Bone marrow (tissue), 2 donors: ENCODE measurements at places on chromosomes 12 and 14.

DNA sequence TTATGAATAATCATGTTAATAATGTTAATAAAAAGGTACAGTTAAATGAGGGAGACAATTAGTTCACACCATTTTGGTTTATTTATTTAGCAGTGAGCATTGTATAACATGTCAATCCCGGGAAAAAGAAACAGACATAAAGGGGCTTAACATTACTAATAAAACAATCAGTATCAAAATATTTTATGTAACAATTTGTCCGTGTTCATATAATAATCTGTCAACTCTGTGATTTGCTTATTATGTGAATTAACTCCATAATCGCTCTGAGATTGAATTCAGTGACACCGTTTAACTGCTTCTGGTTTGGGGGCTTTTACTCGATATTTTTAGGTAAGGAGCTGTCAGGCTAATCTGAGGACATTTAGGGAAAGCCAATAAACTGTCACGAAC, 95.8 kb upstream of the HMGA2 start:
- DNase-seq, result no peak

DNA sequence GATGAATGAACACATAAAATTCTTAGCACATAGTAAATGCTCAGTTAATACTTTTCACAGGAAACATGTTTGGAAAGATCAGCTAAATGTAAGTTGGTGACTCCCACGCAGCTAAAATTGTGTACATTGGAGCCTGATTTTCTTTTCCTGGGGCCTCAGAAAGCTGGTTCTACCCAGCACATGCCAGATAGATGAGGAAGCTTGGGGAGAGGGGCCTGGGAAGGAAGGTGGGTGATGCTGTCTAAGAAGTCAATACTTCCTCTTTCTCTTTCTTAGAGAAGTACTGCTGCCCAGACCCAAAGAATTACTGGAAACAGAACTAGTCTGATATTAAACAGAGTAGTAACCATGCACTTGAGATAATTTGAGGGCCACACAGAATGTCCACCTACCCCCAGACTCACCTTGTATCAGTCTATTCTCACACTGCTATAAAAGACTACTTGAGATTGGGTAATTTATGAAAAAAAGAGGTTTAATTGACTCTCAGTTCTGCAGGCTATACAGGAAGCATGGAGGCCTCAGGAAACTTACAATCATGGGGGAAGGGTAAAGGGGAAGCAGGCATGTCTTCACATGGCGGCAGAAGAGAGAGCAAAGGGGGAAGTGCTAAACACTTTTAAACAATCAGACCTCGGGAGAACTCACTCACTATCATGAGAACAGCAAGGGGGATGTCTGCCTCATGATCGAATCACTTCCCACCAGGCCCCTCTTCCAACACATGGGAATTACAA, 123.3 kb upstream of the MED13L start:
- peak; percentile 90 for DNase-seq

DNA sequence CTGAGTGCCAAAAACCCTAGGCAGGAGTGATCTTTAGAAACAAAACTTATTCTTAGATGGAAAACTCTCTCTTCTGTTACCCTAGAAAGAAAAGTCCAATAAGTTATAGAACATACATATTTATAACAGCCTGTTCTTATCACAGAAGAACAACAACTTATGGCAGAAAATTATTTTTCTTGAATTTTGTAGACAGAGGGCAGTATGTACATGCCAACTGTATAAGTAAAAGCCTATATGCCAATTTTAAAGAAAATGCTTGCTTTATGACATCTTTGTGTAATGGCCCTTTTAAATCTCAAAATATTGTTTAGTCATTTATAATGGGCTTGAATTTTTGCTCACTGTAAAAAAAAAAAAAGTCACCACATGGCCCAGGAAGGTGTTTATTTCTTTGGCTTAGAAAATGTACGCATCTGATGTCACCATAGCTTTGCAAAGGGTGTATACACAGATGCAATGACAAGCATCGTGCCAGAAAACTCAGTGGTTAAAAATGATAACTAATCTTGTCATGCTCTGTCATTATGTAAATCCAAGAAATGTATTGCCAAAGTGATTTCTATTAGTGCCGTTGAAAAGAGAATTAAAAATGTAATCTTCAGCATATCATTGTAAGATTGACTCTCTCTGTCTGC, 38.3 kb upstream of the GRIP1 start:
- no peak for DNase-seq

- DNase-seq, result no peak
Measured at GRCh38 chr12:3797531-3798048, 44.7 kb upstream of the CRACR2A start.

- DNase-seq, result no peak
Measured at GRCh38 chr12:74170645-74171477, 366.8 kb upstream of the ATXN7L3B start.

DNA sequence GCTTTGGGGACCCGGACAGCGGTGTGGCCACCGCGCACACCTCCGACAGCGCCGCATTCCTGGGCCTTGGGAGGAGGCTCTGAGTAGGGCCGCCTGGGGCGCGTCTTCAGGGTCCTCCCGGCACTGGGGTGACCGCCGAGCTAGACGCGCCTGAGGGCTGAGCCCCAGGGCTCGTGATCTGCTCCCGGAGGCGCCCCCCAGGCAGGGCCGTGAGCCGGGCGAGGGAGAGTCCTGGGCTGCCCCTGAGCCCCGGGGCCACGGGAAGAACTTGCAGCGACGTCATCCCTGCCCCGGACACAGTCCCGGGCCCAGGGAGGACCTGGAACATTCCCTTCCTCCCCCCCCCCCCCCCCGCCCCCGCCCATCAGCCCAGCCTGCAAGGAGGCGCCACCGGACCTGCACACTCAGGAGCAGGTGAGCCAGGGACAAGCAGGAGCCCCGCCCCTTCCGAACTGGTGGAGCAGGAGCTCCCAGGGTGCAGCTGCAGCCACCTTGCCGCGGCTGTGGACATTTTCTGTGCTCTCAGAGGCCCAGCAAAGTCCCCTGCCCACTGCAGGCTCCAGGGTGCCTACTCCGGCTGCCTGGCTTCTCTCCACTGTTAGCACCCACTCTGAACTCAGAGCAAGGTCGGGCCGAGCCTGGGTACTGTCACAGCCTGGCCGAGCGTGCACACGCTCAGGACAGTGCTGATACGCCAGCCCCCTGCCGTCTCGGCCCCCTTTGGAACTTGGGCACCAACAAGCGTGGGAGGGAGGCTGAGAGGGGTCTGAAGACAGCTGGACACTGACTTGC, 50.7 kb downstream of the A2M start:
- DNase-seq, result no peak

- DNase-seq, result no peak
Measured at GRCh38 chr12:48119078-48119833, at the start of gene PFKM. PFKM (plus strand) TSS chr12:48119364; CDS start chr12:48122775, 3,411 bp downstream.

GRCh38 chr14:53491256-53491883, 338.2 kb upstream of the DDHD1 start:
- DNase-seq, result no peak

GRCh38 chr12:69978020-69978419, 153.0 kb downstream of the MYRFL start:
- DNase-seq, result no peak

- no peak for DNase-seq
Measured at GRCh38 chr14:106134886-106135285, 608.5 kb downstream of the TMEM121 start.

- DNase-seq, result no peak
Measured at GRCh38 chr12:110370732-110371231, 32.7 kb downstream of the ANAPC7 start.

DNA sequence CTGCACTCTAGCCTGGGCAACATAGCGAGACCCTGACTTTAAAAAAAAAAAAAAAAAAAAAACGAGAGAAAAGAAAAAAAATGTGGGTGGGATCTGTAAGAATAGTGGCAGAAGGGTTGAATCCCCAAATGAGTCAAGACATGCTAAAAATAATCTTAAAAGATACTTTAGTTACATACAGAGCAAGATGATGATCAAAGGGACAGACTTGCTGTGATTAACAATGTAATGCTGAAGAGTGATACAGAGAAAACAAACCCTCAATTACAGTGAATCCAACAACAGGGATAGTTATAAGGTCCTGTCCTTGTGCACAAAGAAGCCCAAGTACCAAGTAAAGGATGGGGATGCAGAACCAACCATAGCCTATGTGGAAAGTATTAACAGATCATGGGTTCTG, 80.3 kb downstream of the DCAF5 start:
- DNase-seq, result no peak

DNA sequence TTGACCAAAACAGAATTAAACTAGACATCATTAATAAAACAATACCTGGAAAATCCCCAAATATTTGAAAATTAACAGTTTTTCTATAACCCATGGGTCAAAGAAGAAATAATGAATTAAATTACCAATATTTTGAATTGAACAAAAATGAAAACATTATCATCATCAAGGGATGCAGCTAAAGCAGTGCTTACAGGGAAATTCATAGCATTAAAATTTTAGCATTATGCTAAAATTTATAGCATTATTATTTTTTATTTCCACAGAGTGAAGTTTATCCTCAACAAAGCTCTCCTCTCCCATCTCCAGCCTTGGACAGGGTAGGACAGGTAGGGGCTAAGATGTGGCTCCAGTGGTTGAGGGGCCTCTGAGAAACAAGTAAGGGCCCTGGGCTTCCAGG, 19.3 kb upstream of the M6PR start:
- no peak for DNase-seq

- DNase-seq, result no peak
Measured at GRCh38 chr12:6810758-6811157, 10.9 kb upstream of the GPR162 start.

- no peak for DNase-seq
Measured at GRCh38 chr14:24368562-24369252, 723 bp downstream of the NFATC4 start.

DNA sequence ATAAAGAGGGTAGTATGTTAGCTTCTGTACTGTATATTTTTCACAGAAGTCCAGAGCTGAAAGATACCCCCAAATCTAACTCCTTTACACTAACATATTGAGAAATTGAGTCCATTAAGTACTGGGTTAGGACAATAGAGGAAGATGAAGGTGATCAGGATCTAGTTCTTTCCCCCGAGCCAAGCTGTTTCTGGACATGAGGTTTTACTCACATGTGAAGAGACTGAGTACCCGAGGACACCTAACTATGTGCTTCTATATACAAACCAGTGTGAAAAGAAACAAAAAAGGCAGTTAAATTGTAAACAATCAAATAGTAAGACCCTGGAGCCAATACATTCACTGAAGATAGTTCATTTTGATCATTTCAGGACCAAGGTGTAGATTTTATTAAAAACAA, 3.8 kb upstream of the TRHDE start:
- no peak for DNase-seq

GRCh38 chr12:77115471-77115870, 50.1 kb upstream of the E2F7 start:
- DNase-seq, result no peak

DNA sequence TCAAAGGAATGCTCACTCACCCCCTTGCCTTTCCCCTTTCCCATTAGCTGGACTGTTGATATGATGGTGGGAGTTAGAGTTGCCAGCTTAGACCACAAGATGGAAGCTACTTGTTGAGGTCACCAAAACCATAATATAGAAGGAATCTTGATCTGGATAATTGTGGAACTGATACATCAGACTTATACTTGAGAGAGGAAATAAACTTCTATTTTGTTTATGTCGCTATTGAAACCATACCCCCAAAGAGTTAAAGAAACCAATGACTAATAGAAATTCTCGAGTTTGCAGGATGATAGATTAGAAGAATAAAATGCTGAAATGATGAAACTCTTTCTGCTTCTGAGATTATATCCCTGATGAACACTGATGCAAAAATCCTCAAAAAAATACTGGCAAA, 37.9 kb downstream of the TDG start:
- DNase-seq, result no peak

DNA sequence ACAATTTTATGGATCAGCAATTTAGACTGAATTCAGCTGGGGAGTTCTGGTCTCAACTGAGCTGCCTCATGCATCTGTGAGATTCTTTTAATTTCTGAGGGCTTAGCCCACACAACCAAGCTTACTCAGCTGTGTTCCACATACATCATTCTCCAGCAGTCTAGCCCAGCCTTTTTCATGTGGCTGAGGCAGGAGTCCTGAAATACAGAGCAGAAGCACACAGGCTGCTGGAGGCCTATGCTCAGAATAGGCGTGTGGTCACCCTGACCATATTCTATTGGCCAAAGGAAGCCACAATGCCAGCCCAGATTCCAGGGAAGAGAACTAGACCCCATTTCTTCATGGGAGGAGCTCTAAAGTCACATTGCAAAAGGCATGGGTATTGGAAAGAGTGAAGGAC, 72.3 kb upstream of the DHRS4 start:
- DNase-seq, result no peak

GRCh38 chr12:53219292-53219955, 12.4 kb upstream of the ITGB7 start:
- no peak for DNase-seq

GRCh38 chr12:90124289-90124688, 415.7 kb upstream of the ATP2B1 start:
- DNase-seq, result no peak

DNA sequence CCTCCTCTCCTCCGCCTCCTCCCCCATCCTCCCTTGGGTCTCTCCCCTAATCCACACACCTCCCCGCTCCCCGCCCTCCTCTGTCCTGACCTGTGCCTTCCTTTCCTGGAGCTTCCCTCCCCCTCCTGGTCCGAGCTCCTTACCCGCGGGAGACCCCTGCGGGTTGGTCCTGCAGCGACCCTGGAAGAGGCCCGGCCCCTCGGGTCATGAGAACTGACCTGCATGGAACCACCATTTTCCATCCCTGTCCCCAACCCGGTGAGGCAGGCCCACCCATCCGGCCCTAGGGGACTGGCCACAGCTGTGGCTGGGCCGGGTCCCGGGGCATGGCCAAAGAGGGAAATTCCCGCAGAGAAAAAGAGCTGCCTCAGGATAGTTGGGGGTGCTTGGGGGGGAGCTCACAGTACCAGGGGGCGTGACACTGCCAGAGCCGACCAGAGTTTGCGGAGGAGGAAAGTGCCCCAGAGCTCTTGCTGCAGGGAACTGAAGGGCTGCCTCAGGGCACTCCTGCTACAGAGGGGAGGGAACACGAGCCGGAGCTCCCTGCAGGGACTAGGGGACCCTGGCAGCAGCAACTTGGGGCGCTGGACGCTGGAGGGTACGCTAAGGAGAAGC, 613 bp downstream of the ARHGEF40 start:
- peak; percentile 8 for DNase-seq

DNA sequence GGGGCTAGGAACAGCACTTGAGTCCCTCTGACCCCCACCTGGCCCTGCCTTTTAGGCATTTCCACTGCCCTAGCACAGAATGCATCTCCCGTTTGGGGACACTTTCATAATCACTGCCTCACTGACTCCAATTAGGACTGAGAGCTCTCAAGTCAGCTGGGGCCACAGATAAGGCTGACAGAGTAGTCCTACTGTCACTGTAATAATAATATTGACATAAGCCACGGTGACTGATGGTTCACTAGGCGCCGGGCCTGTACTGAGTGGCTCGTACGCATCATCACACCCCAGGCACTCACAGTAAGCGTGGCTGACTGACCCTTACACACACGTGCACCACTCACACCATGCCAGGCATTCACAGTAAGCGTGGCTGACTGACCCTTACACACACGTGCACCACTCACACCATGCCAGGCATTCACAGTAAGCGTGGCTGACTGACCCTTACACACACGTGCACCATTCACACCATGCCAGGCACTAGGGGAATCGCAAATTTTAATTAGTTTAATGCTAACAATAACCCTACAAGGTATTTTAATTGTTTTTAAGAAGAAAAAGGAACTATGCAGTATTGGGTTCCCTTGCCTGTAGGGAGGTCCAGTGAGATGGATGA, 87.7 kb downstream of the CHGA start:
- no peak for DNase-seq
